ENCODE measurements at places on chromosomes 1 and 21.

GRCh38 chr1:205076245-205076761, 8.0 kb downstream of the TMEM81 start:
- no peak for DNase-seq

DNA sequence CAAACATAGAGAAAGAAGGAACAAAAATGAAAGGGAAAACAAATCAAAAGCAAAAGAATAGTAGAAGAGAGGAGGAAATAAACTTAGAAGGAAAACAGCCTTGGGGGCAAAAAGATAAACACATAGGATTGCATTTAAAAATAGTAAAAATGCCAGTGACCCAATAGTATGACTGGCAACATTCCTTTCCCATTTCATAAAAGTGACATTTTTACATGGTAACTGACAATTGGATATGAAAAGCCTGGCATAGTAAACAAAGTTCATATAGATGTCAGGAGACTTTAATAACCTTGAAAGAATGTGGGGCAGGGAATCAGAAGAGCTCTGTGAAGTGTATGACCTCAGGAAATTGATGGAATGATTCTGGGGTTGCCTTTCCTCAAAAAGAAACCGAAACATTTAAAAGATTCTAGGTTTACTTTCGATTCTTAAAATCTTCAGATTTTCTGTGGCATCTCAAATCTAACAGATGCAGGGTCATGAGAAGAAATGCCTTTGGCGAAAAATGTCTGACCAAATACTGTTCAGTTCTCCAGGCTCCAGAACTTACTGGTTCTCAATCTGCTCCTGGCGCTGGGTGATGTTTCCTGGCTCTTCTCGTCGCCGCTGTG, 33.7 kb downstream of the SPTA1 start:
- no peak for DNase-seq

- no peak for DNase-seq
Observed at GRCh38 chr1:186894415-186894814, 65.7 kb downstream of the PLA2G4A start.

- no peak for DNase-seq
Observed at GRCh38 chr1:162091681-162092524, 22.4 kb downstream of the NOS1AP start.

DNA sequence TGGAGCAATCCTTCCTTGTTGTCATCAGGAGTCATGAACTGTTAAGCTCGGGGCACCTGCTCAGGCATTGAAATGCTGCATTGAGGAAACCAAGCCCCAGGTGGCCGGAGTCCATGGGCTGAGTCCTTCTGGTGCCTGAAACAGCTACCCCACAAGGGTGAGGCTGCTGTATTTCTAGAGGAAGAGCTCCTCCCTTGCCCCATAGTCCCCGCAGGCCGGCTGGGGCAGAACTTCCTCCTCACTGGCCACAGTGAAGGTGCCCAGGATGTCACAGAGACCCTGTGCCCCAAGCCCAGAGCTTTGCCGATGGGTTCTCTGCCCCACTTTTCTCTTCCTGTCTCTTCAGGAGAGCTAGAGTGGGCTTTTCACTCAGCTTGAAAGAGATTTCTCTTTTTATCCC, 80.8 kb upstream of the GCLM start:
- no peak for DNase-seq

- DNase-seq: no peak
Observed at GRCh38 chr1:81811757-81812371, 11.1 kb downstream of the ADGRL2 start.

GRCh38 chr1:102174259-102174863, 177.6 kb upstream of the OLFM3 start:
- DNase-seq: no peak

All from stimulated activated naive CD4-positive, alpha-beta T cell (primary cell).